Cardiac atrium fibroblast (primary cell): ENCODE measurements at places on chromosomes 3 and 15. TPM values are rescaled to one million over a fixed set of nuclear protein-coding genes. Genes with fewer than 3 reads are reported as not detected.

The SLC2A2 gene
- total RNA-seq: not detected in 2 replicates

The MRAS gene
- total RNA-seq: 11.4 and 20.4 TPM in 2 replicates

The SECISBP2L gene
- 20.2 and 24.5 TPM in 2 replicates for total RNA-seq

The CYP19A1 gene
- total RNA-seq: 0.18 TPM in 1 of 2 replicates, not detected in the other

The PP2D1 gene
- not detected in 2 replicates for total RNA-seq

The MKRN2OS gene
- not detected in 2 replicates for total RNA-seq

The TLR9 gene
- not detected in 2 replicates for total RNA-seq

The C15orf61 gene
- 0.54 and 1.6 TPM in 2 replicates for total RNA-seq

The SNRK gene
- 14.7 and 17.1 TPM in 2 replicates for total RNA-seq
